ENCODE measurements at places on chromosomes 6 and 20.

DNA sequence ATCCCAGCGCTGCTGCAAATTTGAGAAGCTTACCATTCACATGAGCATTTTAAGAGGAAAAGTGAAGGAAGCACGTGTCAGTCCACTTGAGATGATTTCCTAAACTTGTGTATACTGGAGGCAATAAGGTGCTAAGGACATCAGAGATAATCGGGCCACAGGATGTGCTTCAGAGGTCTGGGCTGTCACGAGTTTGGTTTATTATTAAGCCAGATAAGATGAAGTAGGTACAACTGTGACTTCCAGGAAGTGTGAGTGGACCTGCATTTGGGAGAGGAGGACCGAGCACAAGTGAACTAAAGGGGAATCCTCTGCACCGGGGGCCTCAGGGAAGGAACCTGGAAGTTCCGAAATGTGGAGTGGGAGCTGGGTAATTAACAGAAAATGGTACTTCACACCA, 1.4 kb downstream of the SAMD5 start:
- DNase-seq = no peak

DNA sequence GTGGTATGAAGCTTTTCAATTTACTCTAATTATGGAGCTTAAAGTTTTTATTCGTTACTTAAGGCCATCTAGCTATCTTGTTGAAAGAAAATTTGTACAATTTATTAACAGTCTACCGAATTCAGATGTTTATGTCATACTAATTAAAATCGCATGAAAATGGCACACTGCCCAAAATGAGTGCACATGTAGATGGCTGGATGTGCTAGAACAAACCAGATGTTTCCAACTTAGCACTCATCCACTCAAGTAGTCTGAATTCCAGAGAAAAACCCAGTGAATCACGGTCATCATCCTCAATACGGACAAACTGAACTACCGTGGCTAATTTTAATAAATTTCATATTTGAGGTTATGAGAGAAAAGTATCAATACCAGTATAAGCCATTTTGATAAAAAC, 70.4 kb downstream of the COL12A1 start:
- peak; percentile 45 for DNase-seq

DNA sequence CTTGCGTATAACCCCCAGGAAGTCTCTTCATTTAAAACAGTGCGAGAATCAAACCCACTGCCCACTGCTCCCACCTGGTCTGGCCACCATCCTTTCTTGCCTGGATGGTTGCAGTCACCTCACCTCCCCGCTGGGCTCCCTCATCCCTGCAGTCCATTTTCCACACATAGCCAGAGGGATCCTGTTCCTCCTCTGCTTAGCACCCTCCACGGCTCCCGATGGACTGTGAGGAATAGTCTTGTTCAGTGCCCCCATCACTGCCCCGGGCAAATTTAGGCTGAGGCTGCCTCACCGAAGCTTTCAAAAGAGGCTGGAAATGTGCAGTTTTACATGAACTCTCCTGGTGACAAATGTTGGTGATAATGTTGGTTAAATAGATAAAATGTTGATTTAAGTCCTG, 17.7 kb downstream of the KCNG1 start:
- DNase-seq = no peak

DNA sequence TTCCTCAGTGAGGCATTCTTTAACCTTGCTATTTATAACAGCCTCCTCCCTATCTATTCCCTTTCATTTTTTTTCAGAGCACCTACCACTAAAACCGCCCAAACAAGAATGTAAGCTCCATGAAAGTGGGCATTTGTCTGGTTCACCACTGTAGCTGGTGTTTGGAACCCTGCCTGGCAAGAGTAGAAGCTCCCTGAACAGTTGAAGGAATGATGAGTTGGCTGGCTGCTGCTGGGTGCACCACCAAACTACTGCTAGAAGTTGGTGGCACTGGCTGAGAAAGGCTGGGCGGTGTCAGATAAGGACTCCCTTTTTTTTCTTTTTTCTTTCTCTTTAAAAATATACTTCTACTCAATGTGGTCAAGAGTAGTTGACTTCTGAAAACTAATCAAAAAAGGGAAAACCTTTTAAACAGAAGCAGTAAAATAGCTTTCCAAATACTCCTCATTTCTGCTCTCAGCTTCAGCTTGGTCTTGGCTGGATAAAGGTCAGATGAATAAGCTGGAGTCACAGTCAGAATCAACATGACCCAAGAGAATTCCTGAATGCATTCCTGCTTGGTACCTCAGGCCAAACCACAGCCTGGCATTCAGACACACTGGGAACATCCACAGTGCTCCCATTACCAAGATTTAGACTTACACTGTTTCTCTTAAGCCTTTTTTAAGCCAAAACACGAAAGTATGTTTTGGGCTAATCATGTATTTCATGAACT, 38.0 kb downstream of the RTN4IP1 start:
- DNase-seq = no peak

GRCh38 chr6:101534821-101535220, 141.3 kb downstream of the GRIK2 start:
- no peak for DNase-seq

DNA sequence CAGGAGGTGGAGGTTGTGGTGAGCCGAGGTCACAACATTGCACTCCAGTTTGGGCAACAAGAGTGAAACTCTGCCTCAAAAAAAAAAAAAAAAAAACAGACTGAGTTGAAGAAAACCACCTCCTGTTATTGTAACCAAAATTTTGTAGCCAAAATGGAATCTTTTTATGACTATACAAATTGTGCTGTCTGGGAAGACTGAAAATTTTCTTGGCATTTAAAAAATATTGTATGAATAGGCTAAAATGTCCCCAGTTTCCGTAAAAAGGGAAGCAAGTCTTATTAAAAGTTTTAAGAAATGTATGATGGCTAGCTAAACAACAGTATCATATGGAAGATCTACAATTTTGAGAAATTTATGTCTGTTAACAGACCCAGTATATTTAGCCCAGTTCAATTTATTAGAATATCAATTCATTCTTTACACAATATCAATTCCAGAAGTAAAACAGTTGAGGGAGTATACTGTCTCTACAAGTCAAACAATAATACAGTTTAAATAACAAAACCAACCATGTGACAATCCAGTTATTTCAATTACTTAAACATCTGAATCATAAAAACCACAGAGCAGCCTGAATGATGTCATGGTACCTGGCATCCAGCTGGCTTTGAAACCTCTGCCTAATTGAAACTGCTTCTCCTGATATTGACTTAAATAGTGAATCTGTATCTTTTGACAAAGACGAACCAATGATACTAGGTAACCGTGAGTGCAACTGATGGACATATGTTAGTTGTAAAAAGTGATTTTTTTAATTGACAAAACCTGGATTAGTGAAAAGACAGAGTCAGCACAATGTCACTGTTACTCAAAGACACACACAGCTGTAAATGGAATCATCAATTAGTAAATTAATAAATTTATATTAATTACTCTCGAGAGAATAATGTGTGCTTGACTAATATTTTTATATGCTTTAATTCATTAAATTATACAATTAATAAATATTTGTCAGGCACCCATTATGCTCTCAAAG, 166.6 kb upstream of the MARCKS start:
- no peak for DNase-seq

GRCh38 chr20:52971498-52972189, 514 bp upstream of the TSHZ2 start:
- no peak for DNase-seq

DNA sequence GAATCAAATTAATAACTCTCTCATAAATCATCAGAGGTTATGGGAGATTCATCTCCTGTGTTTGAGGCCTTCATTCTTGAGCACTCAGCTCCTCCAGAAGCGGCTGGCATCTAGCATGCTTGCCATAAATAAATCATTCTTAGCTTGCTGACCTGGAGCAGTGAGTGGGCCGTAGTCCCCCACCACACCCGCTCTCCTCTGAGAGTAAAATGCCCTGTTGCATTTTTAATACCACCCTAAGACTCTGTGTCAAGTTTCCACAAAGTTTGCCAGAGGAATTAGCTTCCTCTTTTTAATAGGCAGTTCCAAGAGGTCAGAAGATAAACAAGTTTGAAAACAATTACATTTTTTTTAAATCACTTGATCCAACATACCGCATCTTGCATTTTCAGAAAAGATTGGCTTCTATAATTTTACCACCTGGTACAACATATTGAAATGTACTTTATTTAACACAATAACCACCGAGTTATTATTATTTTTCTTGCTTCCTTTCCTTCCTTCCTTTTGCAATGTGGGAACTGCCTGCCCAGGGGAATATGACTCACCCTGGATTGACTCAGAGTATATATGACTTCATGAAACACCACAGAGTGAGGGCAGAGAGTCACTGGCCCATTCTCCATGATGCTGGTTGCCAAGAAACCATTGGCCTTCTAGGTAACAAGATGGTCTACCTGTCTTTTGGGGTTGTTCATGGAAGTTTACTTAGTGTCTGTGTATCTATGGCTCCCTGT, 29.4 kb upstream of the CLIC5 start:
- peak; percentile 18 for DNase-seq

- peak; percentile 60 for DNase-seq
Measured at GRCh38 chr6:12001004-12001705, 11.0 kb upstream of the HIVEP1 start.

- DNase-seq = no peak
Measured at GRCh38 chr6:85127696-85128243, 322.1 kb upstream of the NT5E start.

All from hindlimb muscle (tissue), 1 donor.